Astrocyte of the cerebellum (primary cell): ENCODE measurements at places on chromosomes 6 and 20.

DNA sequence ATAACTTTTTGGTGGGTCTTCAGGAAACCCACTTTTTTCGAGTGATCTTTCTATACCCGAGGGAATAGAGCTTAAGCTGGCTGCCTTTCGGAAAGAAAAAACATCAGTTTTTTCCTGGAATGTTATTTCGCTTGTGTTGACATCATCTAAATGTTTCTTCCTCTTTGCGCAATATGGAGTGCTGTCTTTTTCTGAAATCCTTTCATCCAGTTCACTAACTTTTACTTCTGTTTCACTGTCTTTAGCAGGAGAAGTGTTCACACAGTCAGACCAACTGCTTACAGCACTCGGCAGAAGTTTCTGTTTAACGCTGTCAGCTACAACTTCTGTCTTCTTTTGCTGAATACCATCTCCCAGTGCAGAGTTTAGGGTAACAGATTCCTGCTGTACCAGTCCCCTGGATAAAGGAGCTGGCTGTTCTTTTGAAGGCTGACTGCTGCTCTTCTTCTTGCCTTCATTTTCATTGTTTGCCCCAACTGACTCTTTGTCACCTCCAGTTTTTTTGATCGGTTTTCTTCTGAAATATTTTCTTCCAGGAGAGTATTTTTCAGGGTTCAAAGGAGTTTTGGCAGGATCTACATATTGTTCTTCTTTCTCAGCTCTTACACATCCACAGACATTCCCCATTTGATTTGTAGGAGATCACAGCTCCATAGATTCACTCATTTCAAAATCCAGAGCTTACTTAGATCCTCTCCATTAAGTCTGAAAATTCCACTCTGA is 50.0 kb upstream of the DST start:
- no peak for DNase-seq

DNA sequence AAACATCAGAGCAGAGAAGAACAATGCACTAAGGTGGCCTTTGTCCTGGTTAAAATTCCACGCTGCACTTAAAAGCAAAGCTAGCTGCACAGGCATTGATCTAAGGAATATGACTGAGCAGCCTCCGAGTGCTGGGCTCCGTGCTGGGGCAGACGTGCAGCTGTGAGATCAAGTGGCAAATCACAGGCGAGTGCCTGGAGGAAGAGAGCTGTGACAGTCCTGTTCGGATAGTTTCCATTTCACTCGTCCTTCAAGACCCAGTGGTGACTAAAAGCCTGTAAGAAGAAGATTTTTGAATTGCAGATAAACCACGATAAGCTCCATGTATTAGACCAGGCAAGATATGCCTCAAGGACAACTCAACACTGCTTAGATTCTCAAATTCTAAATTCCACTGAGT is 247.9 kb downstream of the ANKRD60 start:
- no peak for DNase-seq

- DNase-seq = no peak
Observed at GRCh38 chr20:61668065-61668650, 397.5 kb downstream of the TAF4 start.

DNA sequence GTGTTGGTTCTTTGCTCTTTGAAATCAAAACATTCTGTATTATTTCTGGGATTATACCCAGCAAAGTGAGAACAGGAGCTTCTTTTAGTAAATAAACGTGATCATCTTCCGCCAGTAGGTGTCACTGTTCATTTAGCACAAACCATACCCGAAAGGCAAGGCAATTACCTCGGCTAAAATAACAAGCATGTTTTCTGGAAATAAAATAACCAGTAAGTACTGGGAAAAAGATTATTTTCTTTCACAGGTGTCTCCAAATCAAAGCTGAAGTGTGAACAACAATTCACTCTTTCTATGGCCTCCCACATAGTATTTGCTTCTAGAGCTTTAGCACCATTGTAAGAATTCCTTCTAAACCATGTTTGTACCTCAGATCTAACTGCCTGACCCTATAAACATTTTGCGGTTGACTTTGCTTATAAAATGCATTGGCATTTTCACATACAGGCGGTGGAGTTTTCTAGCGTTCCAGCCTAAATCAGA is 144.6 kb upstream of the AGPAT4 start:
- peak; percentile 98 for DNase-seq

GRCh38 chr20:47875297-47876025 is 90.2 kb upstream of the SULF2 start:
- DNase-seq = no peak

- no peak for DNase-seq
Observed at GRCh38 chr20:4840801-4841200, 119.1 kb downstream of the PRND start.

- no peak for DNase-seq
Observed at GRCh38 chr6:146100776-146101175, 71.9 kb downstream of the GRM1 start.

DNA sequence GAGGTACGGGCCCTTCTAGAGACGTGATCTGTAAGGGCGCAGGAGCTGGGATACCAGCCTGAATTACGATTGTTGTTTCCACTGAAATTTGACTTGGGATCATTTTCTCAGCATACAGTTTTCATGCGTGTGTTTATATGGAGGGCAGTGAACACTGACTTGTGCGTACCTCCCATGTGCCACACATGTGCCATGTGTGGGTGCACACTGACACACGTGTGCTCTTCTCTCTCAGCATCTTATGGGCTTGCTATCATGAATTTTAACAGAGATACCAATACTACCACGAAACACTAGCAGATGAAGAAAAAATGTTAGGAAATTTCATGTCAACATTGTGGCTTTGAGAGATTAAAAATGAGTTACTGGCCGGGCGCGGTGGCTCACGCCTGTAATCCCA is 39.1 kb downstream of the L3MBTL3 start:
- DNase-seq = no peak

GRCh38 chr6:44782892-44783291 is 395.4 kb downstream of the CDC5L start:
- DNase-seq = no peak
